CD4-positive, alpha-beta T cell treated with Interferon alpha-2 for 1 hour (primary cell): ENCODE measurements at places on chromosomes 6 and 20.

DNA sequence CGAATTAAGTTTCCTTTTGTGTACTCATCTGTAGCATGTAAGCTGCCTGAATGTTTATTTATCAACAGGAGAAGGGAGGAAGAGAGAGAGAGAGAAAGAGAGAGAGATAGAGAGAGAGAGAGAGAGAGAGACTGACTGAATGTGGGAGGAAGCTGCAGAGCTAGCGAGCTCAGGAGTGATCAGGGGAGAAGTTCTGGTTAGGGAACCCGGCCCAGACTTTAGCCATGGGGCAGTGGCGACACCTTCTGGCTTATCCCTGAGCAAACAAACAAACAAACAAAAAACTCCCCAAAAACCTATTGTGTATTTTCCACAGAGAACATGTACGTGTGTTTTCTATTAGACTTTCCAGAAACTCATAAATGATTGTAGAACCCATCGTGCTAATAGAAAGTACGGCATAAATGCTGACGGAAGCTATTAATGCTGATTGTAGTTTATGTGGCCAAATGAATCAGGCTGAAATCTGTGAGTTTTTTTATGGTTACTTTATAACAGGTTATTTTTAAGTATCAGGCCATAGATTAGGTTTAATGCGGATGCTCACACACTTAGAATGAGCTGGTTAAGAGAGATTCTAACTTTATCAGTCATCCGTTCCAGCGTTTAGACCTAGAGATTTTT is 92.8 kb downstream of the CLIC5 start:
- DNase-seq = peak; percentile 57

DNA sequence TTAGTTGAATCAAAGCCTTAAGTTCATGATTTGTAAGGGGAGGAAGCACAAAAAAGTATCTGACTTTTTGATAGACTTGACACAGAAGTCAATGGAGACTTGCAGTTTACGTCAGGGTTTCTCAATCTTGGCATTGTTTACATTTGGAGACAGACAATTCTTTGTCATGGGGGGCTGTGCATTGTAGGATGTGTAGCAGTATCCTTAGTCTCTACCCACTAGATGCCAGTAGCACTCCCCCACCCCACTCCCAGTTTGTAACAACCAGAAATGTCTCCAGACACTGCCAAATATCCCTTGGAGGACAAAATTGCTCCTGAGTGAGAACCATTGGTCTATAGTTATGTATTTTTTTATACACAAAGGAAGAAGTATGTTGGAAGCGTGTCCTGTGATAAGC is 434.1 kb downstream of the RFPL4B start:
- DNase-seq = no peak

DNA sequence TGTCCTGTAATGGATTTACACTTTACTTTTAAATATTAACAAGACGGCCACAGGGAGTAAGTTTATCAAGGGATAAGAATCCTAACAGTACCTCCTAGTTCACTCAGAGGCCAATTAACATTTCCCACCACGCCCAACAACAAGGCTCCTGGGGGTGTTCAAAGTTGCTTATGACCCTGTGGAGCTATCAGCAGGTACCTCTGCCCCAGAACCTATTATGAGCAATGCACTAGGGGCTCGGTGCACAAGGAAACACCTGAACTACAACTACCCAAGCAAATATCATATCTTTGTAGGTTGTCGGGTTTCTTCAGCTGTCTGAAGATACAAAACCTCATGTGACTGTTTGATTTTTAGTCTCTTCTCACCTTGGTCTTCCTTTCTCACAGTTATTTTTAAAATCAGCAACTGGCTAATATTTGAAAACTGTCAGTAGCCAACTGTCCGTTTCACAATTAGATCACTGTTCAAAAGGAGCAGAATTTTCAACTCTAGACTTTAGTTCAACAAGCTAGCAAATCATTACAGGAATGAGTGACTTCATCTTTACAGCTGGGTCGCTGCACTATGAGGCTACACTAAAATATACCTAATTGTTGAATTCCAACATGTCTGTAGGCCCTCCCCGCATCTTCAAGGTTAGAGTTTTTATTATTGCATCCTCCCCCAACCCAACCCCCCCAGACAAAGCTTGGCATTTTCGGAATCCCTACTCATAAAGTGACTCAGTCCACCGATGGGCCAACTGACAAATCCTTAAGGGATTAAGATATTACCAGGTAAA is 38.1 kb downstream of the B4GALT5 start:
- DNase-seq = no peak

- DNase-seq = peak; percentile 53
These were observed 4.2 kb downstream of the PRSS16 start for GRCh38 chr6:27251606-27252251.

DNA sequence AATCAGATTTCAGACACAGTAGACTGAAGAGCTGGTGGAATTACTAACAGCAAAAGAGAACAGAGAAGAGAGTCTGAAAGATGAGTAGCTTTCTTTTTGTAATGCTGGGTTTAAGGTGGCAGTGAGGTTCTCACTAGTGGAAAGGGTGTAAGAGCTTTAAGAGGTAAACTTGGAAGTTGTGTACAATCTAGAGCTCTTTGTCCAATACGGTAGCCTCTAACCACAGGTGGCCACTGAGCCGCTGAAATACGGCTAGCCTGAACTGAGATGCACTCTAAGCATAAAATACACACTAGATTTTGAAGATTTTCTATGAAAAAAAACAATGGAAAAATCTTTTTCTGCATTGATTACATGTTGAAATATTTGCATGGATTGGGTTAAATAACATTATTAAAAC is 4.0 kb downstream of the ELOVL2 start:
- DNase-seq = no peak

GRCh38 chr6:32488083-32488482 is 42.0 kb downstream of the HLA-DRB5 start:
- DNase-seq = no peak

- DNase-seq = no peak
These were observed 29.2 kb downstream of the C6orf58 start for GRCh38 chr6:127606131-127606562.

DNA sequence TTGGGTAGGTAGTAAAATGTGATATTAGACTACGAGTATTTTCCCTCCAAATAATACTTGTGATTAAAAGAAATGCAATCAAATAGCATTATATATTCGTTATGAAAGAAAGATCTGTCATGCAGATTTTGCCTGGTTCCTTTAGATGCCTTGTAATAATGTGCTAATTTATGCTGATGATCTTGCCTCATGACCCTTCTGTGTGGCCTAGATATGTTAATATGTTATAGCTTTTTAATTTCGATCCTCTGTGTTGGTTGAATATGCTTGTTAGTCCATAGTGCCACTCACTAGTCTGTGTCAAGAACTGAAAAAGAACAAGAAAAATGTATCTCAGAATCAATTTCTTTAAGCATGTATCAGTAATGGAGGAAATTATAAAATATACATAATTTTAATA is 31.9 kb downstream of the CDKAL1 start:
- no peak for DNase-seq

DNA sequence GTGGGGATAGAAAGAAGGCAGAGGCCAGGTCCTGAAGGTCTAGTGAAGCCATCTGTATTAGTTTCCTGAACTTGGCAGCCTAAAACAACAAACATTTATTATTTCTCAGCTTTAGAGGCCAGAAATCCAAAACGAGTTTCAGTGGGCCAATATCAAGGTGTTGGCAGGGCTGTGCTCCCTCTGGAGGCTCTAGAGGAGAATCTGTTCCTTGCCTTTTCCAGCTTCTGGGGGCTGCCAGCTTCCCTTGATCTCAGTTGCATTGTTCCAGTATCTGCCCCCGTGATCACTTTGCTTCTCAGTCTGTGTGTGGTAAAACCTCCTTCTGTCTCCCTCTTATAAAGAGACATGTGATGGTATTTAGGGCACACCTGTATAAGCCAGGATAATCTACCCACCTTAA is 82.4 kb downstream of the MAFB start:
- no peak for DNase-seq

- no peak for DNase-seq
These were observed 38.0 kb downstream of the PDE10A start for GRCh38 chr6:165624871-165625639.

- no peak for DNase-seq
These were observed 121.0 kb downstream of the QRSL1 start for GRCh38 chr6:106750142-106750918.

DNA sequence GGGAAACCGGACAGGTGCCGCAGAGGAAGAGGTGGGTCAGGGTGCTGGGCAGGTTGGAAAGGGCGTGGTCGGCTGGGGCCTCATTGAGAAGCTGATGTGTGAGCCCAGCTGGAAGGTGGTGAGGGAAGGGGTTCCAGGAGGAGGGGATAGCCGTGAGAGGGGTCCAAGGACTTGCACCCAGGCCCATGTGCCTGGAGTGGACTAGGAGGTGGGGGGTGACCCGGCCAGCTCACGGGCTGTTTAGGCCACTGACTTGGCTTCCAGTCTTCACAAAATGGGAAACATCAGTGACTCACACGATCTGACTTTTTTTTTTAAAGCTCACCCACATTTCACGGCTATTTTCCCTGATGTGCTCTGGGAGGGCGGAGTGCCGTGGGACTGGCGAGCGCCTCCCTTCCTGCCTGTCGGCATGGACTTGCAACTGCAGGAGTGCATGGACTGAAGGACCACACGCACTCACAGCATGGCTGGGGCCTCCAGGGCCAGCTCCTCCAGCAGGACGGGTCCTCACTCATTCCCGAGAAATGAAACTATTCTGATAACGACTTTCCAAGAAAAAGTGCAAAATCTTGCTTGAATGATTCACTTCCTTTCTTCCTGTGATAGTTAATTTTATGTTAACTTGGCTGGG is 13.5 kb upstream of the PDE10A start:
- no peak for DNase-seq

- DNase-seq = no peak
These were observed 100.9 kb upstream of the MARCKS start for GRCh38 chr6:113756290-113756665.

DNA sequence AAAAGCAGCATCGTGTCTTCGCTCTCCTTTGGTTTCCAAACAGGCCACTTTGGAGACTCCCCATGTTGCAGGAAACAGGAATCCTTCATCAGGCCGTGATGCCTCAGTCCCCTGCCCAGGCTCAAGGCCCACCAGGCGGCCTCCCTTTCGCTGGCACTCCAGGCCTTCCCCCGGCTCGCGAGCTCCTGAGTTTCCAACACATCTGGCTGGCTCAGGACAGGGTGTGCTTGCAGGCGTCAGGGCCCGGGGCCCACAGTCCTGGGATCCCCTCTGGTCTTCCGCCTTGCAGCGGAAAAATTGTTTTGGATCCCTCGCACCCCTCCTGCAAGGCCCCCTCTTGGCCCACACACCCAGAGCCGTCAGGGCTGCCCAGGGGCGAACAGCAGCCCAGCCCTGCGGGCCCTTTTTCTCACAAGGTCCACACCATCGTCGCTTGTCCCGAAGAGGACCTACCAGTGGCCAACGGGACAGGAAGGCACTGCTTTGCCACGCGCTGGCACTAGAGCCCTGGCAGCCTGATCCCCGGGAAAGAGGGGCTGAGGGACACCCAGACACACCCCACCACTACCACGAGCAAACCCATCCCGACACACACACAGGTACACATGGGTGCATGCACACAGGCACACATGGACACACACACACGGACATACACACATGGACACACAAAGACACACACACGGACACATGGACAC is 1930.9 kb upstream of the DEFB115 start:
- DNase-seq = no peak

DNA sequence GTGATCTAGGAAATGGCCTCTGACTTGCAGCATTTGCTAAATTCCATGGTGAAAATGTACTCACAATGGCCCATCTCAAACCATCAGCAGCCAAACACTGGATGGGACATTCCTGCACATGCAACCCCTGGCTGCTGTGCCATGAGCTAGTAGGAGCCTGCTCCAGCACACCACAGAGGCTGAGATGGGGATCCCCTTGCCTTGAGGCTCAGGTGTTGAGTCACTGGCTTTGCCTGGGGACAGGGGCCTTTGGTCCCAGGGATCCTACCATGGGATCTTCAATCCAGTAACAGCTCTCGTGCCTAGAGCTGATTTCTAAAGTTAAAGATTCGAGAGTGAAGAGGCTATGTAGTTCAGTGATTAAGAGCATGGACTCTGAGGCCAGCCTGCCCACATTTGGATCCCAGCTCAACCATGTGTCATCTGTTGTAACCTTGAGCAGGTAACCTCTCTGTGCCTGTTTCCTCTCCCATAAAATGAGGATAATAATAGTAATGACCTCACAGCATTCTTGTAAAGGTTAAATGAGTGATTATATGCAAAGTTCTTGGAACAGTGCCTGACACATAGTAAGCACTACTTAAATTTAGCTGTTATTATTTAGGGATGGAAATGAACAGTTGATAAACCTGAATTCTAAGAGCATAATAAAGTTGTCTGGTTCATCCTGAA is 16.4 kb downstream of the FOXQ1 start:
- DNase-seq = no peak

GRCh38 chr6:15464211-15464725 is 198.6 kb downstream of the DTNBP1 start:
- peak; percentile 67 for DNase-seq

- DNase-seq = no peak
These were observed 19.1 kb upstream of the TFB1M start for GRCh38 chr6:155333414-155333813.

GRCh38 chr6:42726026-42726425 is 3.6 kb upstream of the PRPH2 start:
- DNase-seq = no peak

DNA sequence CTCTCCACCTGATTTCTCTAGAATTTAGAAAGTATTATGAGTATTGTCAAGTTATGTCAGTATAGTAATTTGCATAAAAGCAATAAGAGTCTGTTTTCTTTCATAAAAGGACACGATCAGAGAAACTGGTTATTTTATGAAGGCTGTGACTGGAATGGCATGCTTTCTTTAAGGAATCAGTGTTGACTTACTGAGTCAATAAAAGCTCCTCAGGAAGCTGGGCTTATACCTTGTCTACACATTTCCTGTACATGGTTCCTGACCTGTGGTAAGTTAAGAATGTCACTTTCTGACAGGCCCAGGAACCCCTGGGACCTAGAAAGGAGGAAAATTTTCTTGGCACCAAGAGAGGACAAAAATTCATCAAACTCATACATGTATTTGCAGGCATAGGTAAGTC is 1224.0 kb upstream of the ADGRB3 start:
- no peak for DNase-seq

DNA sequence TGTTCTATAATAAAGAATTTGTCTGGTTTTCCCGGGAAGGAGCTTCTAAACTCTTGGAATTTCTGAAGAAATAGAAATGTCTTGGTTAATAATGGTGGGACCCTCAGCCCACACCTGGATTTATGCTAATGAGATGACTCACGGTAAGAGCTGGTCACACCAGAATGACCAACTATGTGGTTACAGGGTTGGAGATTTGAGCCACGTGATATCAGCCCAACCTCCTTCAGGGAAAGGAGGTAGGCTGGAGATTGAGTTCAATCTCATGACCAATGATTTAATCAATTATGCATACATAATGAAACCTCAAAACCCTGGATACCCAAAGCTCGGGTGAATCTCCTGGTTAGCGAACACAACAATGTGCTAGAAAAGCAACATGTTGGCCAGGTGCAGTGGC is 22.1 kb upstream of the CDKN1A start:
- no peak for DNase-seq

GRCh38 chr6:136795996-136796395 is 3.7 kb upstream of the MAP3K5 start:
- no peak for DNase-seq

- DNase-seq = no peak
These were observed 35.1 kb downstream of the SNRNP48 start for GRCh38 chr6:7624796-7625710.
